ENCODE measurements at places on chromosomes 11 and 22. TPM values are rescaled to one million over a fixed set of nuclear protein-coding genes. Genes with fewer than 3 reads are reported as not detected.

LRRC32 gene
- 0.56 TPM for polyA plus RNA-seq

TIMM10B gene
- 29.9 TPM for polyA plus RNA-seq

NLRP14 gene
- not detected for polyA plus RNA-seq

PANX2 gene
- polyA plus RNA-seq: not detected

BATF2 gene
- not detected for polyA plus RNA-seq

MEI1 gene
- 286 TPM for polyA plus RNA-seq

Data from CD4-positive, alpha-beta memory T cell (primary cell).